ENCODE measurements at places on chromosomes 2 and 18.

DNA sequence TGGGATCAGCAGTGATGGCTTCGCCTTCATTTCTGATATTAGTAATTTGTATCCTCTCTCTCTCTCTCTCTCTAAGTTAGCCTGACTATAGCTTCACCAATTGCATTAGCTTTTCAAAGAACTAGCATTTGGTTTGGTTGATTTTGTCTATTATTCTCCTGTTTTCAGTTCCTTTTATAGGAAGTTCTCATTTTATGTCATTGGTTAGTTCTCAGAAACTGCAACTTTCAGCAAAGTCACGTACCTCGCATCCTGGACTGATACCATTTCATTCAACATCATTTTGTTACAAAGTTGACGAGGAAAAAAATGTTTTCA lies 450.8 kb downstream of the EIPR1 start:
- no peak for DNase-seq

DNA sequence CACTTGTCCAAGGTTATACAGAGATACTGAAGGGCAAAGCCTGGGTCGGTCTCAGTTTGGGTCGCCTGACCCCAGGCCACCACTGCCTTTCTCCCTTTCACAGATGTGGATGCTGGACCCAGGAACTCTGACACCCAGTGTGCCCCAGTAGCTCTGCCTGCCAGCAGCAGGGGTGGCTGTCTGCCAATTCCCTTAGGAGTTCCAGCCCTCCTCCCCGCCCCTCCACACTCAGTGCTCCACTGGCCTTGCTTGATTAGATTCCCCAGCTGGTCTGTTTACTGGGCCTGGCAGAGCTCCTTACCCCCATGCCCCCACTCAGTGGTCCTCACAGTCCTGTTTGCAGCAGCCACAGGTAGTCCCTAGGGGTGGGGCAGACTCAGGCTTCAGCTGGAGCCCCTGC lies 75.5 kb downstream of the NPAS2 start:
- DNase-seq, result no peak

- DNase-seq, result no peak
These were observed 1011.3 kb upstream of the CELF4 start for GRCh38 chr18:38576916-38577315.

DNA sequence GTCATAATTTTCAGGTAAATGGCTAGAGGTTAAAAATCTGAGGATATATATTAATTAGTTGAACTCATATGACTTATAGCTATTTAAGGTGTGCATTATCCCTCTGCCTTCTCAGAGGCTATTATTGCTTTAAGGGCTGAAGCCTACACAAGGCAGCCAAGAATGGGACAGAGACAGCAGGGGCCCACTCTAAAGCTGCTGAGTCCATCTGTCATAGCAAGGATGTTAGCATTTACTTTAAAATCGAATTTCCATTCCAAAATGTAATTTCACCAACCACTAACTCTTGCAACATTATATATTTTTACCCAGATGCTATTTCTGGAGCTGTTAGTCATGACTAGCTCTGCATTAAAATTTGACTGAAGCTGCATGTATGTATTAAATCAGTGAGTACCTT lies 236.3 kb upstream of the FSIP2 start:
- peak; percentile 8 for DNase-seq

All from fibroblast of skin of right biceps (primary cell).